ENCODE measurements at places on chromosomes 1 and 21.

DNA sequence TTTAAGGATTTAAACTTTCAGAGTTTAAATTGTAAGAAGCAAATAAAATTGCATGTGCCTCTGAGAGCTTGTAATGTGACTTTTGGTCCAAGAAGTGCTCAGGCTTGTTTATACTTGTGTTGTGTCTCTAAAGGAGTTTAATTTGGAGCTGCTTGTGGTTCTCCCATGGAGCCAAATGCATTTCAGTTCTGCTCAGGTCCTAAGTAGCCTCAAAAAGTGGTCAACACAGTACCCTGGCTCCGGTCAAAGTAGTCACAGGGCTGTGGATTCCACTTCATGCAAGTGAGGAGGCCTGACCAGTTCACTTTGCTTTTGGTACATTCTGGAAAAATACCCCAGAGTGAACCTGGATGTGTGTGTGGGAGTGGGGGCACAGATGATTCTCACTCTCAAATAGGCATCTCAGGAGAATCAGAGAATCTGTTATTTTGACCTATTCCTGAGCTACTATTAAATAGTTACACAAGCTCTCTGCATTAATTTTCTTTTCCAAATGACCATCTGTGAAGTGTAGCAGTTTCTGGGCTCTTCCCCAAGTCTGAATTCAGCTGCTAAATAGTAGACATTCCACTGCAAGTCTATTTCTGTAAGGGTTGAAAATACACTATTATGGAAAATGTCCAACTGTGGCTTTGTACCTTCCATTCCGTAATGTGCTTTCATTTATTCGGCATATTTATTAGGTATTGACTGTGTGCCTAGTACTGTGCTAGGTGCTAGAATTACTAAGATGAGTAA lies 31.7 kb upstream of the AGO1 start:
- no peak for DNase-seq

DNA sequence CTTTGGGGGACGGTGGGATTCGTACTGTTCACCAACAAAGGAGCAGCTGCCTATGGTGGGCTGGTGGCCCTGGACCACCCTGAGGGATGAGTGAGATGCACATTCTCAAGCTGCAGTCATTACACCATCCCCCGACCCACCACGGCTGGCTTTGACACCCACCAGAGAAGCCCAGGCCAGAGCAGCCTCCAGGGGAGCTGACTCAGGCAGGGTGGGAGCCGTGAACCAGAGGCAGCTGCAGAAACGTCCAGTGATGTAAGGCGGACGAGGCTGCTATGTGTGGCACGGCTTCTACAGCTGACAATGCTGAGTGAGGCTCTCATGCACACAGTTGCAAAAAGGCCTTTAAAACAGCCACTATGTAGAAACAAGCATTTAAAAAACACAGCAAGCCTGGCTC lies 40.1 kb downstream of the CHAF1B start:
- no peak for DNase-seq

- DNase-seq: no peak
Measured at GRCh38 chr1:16184557-16185303, 27.7 kb downstream of the ARHGEF19 start.

DNA sequence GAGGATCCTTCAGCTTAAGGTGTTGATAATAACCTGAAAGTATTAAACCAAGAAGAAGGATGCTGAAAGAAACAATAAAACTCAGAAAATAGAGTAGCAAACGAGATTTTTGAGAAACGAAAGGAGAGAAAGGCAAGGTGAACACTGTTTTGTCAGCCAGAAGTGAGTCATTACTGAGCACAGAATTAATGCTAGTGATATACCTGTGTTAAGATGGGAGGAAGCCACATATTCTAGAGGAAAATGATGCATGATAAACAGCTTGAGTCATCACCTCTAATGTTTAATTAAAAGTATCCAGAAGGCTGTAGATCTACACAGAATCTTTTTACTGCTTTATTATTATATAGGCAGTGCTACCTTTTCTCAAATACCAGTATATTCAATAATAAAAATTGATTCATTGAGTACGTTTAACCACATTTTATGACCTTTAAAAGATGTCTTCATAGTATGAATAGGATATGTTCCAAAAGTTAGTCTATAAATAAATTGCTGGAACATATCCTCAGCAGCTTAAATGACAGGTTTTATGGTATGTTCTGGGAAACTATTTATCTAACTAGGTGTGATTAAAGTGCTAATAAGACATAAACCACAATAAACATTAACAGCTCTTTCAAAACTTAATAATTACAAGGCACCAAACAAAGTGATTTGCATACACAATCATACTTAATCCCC lies 10.3 kb downstream of the SH3GLB1 start:
- DNase-seq: no peak

DNA sequence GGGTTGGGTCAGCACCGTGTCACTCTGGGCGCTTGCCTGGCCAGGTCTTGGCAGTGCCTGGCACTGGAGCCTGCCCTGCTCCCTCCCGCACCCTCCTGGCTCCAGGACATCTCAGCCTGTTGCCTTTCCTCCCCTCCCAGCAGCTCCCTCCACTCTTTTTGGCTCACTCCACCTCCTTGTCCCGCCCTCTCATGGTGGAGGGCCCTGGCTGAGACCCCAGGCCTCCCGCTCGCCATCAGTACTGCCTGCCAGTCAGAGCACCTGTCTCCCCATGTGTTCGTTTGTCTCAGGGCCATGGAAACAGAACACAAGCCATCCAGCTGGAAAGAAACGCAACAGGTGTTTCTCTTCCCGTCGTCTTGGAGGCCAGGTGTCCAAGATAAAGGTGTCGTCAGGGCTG lies 61.0 kb downstream of the B3GALT5 start:
- no peak for DNase-seq

- no peak for DNase-seq
Measured at GRCh38 chr1:214808845-214809460, 206.0 kb downstream of the CENPF start.

GRCh38 chr1:110292031-110292741 lies 47.0 kb upstream of the RBM15 start:
- DNase-seq: no peak

GRCh38 chr1:164618202-164618564 lies 59.2 kb downstream of the PBX1 start:
- no peak for DNase-seq

GRCh38 chr21:34612056-34612455 lies 2.9 kb downstream of the RCAN1 start:
- DNase-seq: no peak

DNA sequence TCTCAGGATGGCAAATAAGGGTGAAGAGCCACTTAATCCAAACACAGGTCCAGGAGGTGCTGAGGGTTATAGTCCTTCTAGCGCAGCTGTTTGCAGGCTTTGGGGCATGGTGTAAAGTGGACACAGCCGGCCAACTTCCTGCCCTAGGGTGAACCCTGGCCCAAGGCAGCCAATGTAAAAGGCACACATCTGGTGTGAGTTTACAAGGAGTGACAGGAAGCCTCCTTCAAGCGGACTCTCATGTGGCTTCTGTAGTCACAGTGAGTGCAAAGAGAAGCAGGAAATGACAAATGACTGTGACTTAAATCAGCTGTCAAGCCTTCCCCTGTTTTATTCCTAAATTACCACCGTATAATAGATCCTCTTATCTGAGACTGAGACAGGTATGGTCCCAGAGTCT lies 213.0 kb downstream of the CRB1 start:
- no peak for DNase-seq

DNA sequence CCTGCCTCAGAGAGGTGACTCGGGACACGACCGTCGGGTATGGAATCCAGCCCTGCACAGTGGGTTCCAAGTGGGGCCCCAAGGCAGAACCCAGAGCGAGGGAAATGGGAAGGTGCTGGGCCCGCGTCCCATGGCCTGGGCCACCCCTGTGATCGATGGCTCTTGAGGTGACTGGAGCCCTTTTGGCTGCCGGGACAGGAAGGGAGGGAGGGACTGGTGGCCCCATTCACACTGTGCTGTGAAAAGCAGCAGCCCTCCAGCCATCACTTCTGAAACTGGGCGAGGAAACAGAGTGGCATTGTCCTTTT lies 110.4 kb upstream of the IFFO2 start:
- DNase-seq: no peak

DNA sequence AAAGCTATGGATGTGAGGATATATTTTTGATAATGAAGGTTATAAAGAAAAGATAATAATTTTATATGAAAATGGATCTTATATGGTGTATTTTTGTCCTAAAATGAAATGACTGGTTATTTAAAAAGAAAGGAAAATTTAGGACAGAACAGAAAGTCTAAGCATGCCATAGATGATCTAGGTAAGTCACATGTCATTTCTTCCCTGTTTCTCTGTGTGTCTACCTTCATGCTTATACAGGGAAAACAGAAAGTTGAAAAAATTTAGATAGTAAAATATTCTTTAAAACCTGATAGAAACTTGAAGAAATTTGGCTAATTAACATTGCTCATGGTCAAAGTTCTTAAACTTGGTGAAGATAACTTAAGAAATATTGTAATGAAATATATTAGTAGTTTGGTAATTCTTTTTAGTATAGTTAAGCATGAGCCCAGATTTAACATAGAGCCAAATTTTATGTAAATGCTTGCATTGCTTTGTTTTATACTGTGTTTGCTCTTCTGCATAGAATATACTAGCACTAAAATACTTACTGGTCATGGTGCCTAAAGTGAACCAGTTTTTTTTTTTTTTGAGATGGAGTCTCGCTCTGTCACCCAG lies 12.4 kb upstream of the GBP4 start:
- no peak for DNase-seq

GRCh38 chr1:21368515-21369289 lies 71.2 kb upstream of the NBPF3 start:
- DNase-seq: no peak

DNA sequence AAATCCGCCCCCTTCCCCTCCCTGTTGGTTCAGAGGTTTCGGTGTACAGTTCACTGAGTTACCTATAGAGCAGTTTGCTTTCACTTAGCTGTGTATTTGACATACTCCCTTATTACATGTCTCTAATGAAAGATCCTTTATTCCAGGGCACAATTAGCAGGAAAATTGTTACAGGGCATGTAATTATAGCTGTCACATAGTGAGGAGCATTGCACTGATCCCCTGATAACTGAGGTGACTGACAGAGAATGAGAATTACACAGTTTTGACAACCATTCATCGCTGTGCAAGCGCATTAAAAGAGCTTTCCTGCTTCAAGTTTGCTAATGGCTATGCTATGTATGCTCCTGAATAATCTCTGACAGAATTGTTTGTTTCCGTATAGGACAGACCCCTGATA lies 26.9 kb downstream of the DAP3 start:
- DNase-seq: no peak

GRCh38 chr1:91791103-91791502 lies 94.8 kb downstream of the TGFBR3 start:
- DNase-seq: no peak

DNA sequence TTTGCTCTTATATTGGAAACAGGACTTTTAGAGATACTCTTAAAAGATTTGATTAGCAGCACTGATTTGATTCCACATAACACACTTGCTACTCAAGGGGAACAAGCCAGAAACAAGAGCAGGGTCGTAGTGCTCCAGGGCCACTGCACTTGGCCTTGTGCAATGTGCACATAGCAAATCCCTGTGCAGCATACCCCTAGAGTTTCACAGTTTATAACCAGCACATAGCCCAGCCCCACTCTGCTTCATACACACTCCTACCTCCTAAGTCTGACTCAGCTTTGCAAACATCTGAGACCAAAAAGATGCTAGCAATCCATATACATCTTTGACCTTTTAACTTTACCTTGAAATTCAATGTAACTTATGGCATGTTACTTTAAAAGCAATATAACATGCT lies 157.6 kb downstream of the VAV3 start:
- no peak for DNase-seq

- DNase-seq: no peak
Measured at GRCh38 chr1:221294242-221294641, 415.0 kb downstream of the HLX start.

- DNase-seq: no peak
Measured at GRCh38 chr1:40751802-40752201, 31.8 kb upstream of the KCNQ4 start.

GRCh38 chr1:39321979-39322378 lies 117.5 kb downstream of the MACF1 start:
- peak; percentile 49 for DNase-seq

DNA sequence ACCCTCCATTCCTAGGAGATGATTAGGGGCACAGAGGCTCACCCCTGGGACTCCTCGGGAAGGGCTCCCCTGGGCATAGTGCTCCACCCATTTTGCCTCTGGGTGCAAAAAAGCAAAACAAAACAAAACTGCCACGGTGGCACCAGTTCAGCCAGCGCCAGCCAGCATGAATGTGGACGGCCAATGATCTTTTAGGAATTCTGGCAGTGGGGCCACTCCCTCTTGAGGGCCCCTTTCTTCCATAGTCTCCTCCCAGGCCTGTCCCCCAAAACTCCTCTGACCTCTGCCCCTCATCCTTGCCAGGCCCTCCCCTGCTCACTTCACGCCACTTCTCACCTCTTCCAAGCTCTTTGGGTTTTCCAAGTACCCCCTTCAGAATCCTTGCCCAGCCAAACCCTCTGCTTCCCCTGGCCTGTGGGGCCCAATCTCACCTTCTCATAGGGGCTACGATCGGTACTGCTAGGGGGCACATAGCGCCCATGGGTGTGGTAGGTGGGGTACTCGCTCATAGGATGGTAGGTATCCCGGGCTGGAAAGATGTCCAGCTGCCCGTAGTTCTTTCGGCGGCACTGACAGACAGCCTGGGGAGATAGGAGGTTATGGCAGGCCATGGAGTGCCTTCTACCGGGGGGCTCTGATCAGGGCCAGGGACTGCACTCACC lies 13.3 kb downstream of the TRIM46 start:
- DNase-seq: no peak

DNA sequence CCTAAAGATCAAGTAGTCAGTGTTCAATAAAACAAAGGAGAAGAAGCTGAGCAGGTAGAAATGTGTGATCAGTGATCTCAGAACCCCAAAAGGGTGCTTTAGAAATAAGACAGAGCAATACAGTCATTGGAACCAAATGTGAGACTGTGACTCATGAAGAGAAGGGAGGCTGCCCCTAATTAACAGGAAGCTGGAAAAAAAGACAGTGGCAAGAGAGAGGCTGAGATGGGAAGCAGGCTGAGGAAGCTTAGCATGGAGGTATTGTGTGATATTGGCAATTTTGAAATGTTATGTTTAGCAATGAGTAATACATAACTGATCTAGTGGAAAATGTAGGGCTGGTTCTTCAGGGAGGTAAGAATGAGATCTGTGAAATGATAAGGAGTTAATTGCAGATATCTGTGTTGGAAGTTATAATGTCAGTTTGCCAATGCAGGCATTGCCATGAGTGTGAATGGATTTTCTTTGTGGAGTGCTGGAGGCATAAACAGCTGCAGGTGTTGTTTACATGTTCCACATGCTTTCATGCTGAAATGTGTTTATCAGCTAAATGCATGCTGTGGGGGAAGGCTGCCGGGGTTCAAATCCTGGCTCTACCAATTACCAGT lies 90.6 kb upstream of the CACNA1E start:
- DNase-seq: no peak

All from GM12878 (cell line).